ENCODE measurements at places on chromosomes 16 and 17.

GRCh38 chr16:572865-573650, 3.3 kb downstream of the PIGQ start:
- no peak for DNase-seq

DNA sequence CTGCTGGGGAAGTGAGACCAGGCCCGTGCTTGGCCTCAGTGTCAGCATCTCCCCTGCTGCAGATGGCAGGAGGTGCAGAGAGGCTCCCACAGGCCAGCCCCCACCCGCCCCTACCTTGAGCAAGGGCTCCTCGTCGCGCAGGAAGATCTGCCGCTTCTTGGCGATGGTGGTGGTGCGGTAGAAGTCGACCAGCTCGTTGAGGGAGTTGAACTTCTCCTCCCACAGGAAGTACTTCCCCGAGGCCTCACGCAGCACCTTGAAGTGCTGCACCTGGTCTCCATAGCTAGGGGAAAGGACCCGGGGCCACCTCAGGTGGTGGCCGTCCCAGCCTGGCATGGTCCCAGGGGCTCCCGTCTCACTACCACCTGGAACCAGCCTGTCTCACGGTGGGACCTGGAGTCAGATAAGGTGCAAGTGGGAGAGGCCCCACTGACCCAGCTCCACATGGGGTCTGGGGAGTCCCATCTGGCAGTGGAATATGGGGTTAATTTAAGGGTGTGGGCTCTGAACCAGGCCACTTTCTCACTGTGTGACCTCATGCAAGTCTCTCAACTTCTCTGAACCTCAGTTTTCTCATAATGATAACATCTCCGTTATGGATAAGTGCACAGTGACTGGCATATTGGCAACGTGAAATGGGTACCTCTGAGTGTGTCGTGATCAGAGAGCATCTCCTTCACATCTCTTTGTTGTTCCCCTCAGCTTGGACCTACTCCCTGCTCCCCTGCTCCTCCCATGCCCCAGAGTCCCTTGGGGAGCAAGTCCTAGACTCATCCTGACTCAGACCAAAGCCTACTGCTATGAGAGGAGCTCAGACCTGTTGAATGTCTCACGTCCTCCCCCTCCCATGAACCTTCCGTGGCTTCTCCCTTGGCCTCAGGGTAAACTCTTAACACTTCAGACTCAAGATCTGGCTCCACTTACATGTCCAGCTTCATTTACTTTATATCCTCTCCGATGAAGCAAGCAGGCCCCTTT, 19.8 kb upstream of the FAM83G start:
- no peak for DNase-seq

DNA sequence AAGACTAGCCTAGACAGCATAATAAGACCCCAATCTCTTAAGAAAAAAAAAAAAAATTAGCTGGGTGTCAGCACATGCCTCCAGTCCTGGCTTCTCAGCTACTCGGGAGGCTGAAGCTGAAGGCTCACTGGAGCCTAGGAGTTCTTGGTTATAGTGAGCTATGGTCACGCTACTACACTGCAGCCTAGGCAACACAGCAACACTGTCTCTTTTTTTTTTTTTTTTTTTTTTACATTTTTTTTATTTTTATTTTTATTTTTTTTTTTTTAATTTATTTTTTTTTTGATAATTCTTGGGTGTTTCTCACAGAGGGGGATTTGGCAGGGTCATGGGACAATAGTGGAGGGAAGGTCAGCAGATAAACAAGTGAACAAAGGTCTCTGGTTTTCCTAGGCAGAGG, 4.1 kb downstream of the ORC6 start:
- no peak for DNase-seq

- no peak for DNase-seq
Observed at GRCh38 chr17:2703181-2703580, 8.4 kb downstream of the CLUH start.

DNA sequence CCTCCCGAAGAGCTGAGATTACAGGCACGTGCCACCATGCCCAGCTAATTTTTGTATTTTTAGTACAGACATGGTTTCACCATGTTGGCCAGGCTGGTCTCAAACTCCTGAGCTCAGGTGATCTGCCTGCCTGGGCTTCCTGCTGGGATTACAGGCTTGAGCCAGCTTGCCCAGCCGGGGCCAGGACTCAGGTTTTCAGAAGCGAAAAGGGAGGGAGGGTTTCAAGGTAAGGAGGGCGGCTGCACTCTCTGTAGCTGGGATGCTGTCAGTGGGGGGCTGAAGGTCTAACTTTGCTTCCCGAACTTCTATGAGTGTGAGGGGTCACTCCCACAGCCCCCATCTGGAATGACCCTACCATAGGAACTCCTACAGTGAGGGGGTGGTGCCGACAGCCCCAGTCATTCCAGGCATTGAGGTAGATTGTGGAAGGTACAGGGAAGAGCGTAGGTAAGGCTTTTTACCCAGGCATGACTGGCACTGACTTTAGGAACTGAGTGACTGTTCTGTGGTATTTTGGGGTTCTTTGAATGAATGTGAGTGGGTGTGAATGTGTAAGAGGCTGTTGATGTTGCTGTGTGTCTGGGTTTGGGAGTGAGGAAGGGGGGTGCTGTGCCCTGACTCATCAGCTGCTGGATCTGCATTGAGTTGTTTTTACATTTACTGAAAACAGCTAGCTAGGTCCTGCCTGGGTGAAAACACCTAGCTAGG, 3.8 kb upstream of the C1QL1 start:
- no peak for DNase-seq

DNA sequence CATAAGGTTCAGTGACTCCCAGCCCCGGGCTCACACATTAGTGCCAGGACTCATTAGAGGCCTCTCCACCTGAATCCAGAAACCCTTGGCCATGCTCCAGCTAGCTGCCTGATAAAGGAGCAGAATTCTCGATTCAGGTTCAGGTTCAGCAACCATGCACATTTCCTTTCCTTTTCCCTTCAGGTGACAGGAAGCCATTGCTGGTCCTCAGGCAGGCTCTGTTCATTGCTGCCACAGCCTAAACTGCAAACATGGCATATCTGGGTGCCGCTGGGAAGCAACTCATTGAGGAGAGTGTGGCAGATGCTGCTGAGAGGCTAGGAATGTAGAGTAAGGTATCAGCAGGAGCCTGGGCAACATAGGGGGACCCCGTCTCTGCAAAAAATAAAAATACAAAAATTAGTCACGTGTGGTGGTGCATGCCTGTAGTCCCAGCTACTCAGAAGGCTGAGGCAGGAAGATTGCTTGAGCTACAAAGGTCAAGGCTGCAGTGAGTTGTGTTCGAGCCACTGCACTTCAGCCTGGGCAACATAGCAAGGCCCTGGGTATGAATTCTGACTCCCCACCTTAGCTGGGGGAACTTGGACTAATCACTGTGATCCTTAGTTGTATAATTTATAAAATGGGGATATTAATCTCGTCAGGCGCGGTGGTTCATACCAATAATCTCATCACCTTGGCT, 28.7 kb downstream of the ARL4D start:
- no peak for DNase-seq

GRCh38 chr17:61369751-61370150, 29.9 kb upstream of the TBX2 start:
- no peak for DNase-seq

GRCh38 chr17:78013683-78014467, 55.4 kb downstream of the TNRC6C start:
- peak; percentile 41 for DNase-seq

DNA sequence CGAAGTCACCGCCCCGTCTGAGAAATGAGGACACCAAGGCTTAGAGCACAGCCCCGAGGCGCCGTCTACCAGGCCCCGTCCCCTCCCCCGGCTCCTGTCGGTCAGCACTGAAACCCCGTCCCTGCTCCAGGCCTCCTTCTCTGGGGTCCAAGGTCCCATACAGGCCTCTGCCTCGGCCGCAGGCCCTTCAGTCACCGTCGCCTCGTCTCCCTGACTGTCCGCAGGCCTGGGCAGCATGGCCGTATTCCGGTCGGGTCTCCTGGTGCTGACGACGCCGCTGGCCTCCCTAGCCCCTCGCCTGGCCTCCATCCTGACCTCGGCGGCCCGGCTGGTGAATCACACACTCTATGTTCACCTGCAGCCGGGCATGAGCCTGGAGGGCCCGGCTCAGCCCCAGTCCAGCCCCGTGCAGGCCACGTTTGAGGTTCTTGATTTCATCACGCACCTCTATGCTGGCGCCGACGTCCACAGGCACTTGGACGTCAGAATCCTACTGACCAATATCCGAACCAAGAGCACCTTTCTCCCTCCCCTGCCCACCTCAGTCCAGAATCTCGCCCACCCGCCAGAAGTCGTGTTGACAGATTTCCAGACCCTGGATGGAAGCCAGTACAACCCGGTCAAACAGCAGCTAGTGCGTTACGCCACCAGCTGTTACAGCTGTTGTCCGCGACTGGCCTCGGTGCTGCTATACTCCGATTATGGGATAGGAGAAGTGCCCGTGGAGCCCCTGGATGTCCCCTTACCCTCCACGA, 617 bp downstream of the COASY start:
- no peak for DNase-seq

DNA sequence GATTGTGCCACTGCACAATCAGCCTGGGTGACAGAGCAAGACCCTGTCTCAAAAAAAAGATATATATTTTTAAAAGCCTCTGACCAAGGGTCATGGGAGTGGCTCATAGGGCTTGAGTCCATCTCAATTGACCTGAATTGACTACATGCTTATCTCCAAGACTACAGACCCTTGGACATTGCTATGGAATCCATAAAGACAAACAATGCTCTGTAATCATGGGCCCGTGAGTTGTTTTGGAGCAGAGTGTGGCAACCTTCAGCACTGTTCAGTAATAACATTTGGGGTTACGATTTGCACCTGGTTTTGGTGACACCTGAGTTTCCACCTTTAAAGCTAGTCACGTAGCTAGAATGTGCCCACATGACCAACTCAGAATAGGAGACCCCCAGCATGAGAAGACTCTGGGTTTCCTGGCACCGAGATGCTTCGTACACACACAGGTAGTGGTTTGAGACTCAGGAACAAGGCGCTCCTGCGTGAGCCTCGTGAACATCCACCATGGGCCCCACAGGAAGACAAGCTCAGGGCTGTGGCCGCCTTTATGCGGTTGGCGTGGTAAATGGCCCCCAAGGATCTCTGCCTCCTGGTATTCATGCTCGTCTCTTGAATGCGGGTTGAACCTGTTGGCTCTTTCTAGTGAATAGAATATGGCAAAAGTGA, 66.6 kb upstream of the RPH3AL start:
- DNase-seq, result no peak

GRCh38 chr17:27247071-27247957, 46.6 kb upstream of the WSB1 start:
- DNase-seq, result no peak

DNA sequence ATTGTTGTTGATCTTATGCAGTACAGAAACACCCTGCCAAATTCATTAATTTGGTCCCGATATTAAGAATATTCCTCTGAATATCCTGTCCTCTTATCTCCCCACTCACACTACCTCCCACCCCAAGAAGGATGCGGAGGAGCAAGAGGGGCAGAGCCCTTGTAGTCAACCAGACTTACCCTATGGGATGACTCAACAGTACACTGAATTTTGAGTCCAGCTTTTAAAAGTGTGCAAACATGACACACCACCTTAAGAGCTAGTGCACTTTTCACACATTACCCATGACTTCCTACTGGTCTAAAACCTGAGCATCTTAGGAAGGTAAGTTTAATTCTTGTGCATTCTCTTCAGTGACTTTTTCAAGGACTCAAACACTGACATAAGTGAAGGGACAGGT, 9.5 kb downstream of the USP22 start:
- no peak for DNase-seq

GRCh38 chr17:17164676-17165075, 41.5 kb downstream of the PLD6 start:
- no peak for DNase-seq

- DNase-seq, result no peak
Observed at GRCh38 chr16:88759245-88759975, 25.6 kb downstream of the PIEZO1 start.

GRCh38 chr17:9837551-9838471, 12.1 kb downstream of the GLP2R start:
- no peak for DNase-seq

DNA sequence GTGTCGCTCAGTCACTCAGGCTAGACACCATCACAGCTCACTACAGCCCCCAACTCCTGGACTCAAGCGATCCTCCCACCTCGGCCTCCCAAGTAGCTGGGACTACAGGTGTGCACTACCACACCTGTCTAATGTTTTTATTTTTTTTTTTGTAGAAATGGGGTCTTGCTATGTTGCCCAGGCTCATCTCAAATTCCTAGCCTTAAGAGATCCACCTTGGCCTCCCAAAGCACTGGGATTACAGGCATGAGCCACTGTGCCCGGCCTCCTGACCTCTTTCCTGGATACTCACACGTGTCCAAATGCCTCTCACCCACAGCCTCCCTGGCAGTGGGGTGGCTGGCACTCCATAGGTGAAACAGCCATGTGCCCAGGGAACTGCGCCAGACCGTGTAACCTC, 17.5 kb downstream of the CAMKK1 start:
- no peak for DNase-seq

DNA sequence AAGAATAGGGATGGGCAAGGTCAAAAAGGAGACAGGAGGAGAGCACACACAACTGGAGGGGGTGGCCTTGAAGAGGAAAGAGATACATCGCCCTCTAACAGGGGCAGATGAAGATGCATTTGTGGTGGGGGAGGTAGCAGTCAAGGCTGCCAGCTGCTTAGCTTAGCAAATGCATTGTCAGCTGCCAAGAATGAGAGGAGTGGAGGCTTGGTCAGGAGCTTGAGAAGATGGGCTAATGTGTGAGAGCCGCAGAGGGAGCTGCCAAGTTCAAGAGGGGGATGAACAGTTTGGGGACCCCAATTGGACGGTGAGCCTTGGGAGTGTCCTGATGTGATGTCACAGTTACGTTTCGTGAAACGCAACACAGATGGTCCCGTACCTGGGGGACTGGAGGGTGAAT, 28.9 kb upstream of the GNA13 start:
- no peak for DNase-seq

DNA sequence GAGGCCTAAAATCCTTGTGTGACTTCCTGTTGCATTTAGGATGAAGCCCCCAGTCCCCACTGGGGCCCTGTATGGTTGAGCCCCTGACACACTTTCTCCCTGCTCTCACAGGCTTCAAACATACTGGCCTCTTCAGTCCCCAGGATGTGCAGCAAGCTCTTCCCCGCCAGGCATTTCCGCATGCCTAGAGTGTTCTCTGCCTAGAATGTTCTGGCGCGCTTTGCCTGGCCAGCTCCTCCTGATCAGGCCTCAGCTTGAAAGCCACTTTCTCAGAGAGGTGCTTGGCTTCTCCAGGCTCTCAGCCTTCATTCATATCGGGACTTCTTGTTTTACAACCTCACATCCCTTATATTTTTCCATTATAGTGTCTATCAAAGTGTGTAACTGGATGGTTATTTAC, 123.7 kb downstream of the SPACA3 start:
- no peak for DNase-seq

GRCh38 chr16:9805109-9805508, 377.1 kb downstream of the GRIN2A start:
- DNase-seq, result no peak
